GM23338 (cell line): ENCODE measurements at places on chromosomes 3 and 15. TPM values are rescaled to one million over a fixed set of nuclear protein-coding genes. Genes with fewer than 3 reads are reported as not detected.
A peak's percentile ranks its signal among the peaks of the same experiment; 100 is the strongest.

ABCC5 gene
- total RNA-seq: 38.5 and 39.9 TPM in 2 replicates

ILDR1 gene
- 0.97 and 1.2 TPM in 2 replicates for total RNA-seq

VGLL3 gene
- 4.5 and 7.3 TPM in 2 replicates for total RNA-seq

PRRT3 gene
- 5.1 and 6.9 TPM in 2 replicates for total RNA-seq

LRRC2 gene
- total RNA-seq: 5.5 and 7.1 TPM in 2 replicates

OR5H2 gene
- not detected in 2 replicates for total RNA-seq

PP2D1 gene
- total RNA-seq: not detected in 2 replicates

FEZF2 gene
- total RNA-seq: 0.50 TPM in 1 of 2 replicates, not detected in the other

CHMP2B gene
- total RNA-seq: 45.1 and 53.7 TPM in 2 replicates

VGLL4 gene
- total RNA-seq: 39.1 and 45.9 TPM in 2 replicates

OR5H6 gene
- not detected in 2 replicates for total RNA-seq

GADL1 gene
- 0.35 and 0.97 TPM in 2 replicates for total RNA-seq

HYAL1 gene
- total RNA-seq: 2.8 and 5.0 TPM in 2 replicates

TMC3 gene
- total RNA-seq: not detected in 2 replicates

MNS1 gene
- 2.9 and 8.9 TPM in 2 replicates for total RNA-seq

RPL35A gene
- 844 and 1,070 TPM in 2 replicates for total RNA-seq

DNA sequence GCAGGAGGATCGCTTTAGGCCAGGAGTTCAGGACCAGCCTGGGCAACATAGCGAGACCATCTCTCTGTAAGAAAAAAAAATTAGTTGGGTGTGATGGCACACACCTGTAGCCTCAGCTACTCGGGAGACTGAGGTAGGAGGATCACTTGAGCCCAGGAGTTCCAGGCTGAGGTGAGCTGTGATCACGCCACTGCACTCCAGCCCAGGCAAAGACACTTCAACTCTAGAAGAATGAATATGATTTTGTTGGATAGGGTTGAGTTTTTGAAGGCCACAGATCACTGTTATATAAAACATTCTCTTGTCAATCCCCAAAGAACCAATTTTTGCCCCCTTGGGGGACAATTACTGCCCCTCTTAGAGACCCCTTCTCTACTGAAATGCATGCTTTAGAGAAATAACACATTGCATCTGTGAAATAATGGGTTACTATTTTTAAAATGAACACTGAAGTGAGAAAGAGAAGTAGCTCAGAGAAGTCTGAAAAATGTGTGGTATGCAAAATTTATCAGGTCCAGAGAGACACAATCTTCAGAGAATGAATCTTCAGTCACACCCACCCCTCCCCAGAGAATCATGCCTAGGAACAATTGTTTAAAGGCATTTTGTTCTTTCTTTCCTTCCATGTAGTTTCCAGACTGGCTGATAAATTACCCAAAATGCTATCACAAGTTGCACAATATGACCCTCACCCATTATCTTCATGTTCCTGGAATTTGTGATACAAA is 42.7 kb downstream of the METTL6 start:
- no peak for DNase-seq

- DNase-seq: no peak
These were observed 200.5 kb downstream of the AKAP13 start for GRCh38 chr15:85580879-85581278.

DNA sequence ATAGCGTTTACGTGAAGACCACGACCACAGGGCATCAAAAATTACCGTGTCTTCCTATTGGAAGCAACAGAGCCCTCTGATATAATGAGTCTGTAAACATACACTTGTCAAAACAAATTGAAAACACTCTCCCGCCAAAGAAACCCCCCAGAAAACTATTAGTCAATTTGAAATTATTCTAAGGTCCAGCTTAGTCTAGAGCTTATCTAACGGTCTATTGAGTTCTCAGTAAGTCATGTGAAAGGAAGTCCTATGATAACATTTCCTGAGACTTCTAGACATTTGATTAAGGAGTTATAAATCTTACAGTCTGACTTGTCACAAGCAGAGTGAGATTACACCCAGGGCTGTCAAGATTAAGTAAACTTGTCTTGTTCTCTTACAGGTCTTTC is 356.3 kb downstream of the FOXP1 start:
- DNase-seq: no peak

GRCh38 chr15:34647569-34648293 is 64.3 kb upstream of the GOLGA8B start:
- DNase-seq: no peak

- DNase-seq: no peak
These were observed 21.4 kb upstream of the CHST2 start for GRCh38 chr3:143098032-143098764.

GRCh38 chr3:50121072-50122032 is 32.6 kb downstream of the RBM5 start:
- peak; percentile 88 for DNase-seq

- DNase-seq: no peak
These were observed 157.7 kb downstream of the RPLP1 start for GRCh38 chr15:69610277-69610676.

GRCh38 chr3:22439626-22440025 is 688.6 kb upstream of the ZNF385D start:
- DNase-seq: no peak

GRCh38 chr3:94524102-94524919 is 461.4 kb downstream of the NSUN3 start:
- DNase-seq: peak; percentile 2

GRCh38 chr3:187973977-187974870 is 179.7 kb upstream of the LPP start:
- no peak for DNase-seq

- DNase-seq: peak; percentile 52
These were observed 25.2 kb downstream of the ARPP21 start for GRCh38 chr3:35664460-35664919.

DNA sequence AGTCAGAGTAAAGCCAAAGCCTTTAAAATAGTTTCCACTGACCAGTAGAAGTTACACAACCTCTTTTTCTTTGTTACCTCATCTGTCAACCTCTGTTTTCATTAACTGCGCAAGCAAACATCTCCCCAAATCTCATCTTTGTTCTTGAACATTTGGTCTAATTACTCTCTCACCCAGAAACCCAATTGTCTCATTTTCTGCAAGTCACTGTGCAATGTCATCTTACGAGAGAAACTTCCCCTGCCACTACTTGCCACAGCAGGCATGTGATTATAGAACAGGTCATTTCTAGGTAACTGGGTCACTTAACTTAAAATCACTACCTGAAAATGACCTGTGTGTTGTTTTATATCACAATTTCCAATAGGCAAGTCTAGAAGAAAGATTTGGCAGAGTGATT is 159.4 kb downstream of the SI start:
- no peak for DNase-seq

DNA sequence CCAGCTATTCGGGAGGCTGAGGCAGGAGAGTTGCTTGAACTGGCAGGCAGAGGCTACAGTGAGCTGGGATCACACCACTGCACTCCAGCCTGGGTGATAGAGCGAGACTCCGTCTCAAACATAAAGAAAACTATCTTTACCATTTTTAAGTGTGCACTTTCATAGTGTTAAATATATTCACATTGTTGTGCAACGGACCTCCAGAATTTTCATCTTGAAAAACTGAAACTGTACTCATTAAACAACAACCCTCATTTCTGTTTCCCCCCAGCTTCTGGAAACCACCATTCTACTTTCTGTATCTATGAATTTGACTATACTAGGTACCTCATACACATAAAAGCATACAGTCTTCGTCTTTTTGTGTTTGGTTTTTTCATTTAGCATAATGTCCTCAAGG is 375.1 kb downstream of the SHQ1 start:
- no peak for DNase-seq

GRCh38 chr15:66595931-66596545 is 30.2 kb upstream of the LCTL start:
- no peak for DNase-seq

- DNase-seq: peak; percentile 90
These were observed 1.4 kb upstream of the GHSR start for GRCh38 chr3:172449466-172450149.

- DNase-seq: no peak
These were observed 109.9 kb downstream of the ZPLD1 start for GRCh38 chr3:102544741-102545140.

- no peak for DNase-seq
These were observed 247.8 kb upstream of the ALCAM start for GRCh38 chr3:105118905-105119304.

GRCh38 chr3:171393032-171393744 is 67.0 kb downstream of the TNIK start:
- peak; percentile 82 for DNase-seq

GRCh38 chr3:142608631-142609030 is 12.4 kb downstream of the PLS1 start:
- no peak for DNase-seq

DNA sequence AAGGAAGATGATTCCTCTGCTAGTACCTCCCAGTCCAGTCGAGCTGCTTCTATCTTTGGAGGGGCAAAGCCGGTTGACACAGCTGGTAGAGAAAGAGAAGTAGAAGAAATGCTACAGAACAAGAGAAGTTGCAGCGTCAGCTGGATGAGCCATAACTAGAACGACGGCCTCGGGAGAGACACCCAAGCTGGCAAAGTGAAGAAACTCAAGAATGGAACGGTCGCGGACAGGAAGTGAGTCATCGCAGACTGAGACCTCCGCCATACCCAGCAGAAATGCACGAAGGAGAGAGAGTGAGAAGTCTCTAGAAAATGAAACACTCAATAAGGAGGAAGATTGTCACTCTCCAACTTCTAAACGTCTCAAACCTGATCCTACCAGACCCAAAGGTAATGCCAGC is 19.0 kb upstream of the PARP14 start:
- no peak for DNase-seq
